ENCODE measurements at places on chromosomes 2 and 18. TPM values are rescaled to one million over a fixed set of nuclear protein-coding genes. Genes with fewer than 3 reads are reported as not detected.

Gene ACMSD
- not detected for total RNA-seq

Gene ACVR1C
- 4.1 TPM for total RNA-seq

Gene GPBAR1
- total RNA-seq = 2.9 TPM

Gene ANKMY1
- 24.1 TPM for total RNA-seq

Gene PSMA8
- 0.42 TPM for total RNA-seq

Gene VAMP5
- total RNA-seq = 8.9 TPM

Gene GALNT13
- total RNA-seq = 0.21 TPM

Gene HAUS1
- total RNA-seq = 14.8 TPM

Gene SERPINB11
- total RNA-seq = not detected

Gene SERPINB13
- not detected for total RNA-seq

Gene ITGB1BP1
- 12.1 TPM for total RNA-seq

Gene RBM43
- total RNA-seq = 13.3 TPM

Gene TNFAIP6
- 11.1 TPM for total RNA-seq

Gene TEKT4
- total RNA-seq = not detected

Gene TBR1
- total RNA-seq = 0.10 TPM

Gene RESP18
- total RNA-seq = not detected

Gene C18orf54
- total RNA-seq = 0.42 TPM

Gene AGXT
- not detected for total RNA-seq

Gene KLHL41
- 0.10 TPM for total RNA-seq

Gene KCNG2
- 0.10 TPM for total RNA-seq

Measured in mononuclear cell (primary cell).